Panc1 (cell line): ENCODE measurements at places on chromosomes 5 and 9. TPM values are rescaled to one million over a fixed set of nuclear protein-coding genes. Genes with fewer than 3 reads are reported as not detected.

GRCh38 chr9:17528859-17529258 is 50.0 kb upstream of the SH3GL2 start:
- DNase-seq = no peak

INSYN2B gene
- 0.28 TPM for total RNA-seq

ARL14EPL gene
- total RNA-seq = not detected

GRCh38 chr9:95845751-95846150 is 29.7 kb upstream of the ERCC6L2 start:
- DNase-seq = no peak

DNA sequence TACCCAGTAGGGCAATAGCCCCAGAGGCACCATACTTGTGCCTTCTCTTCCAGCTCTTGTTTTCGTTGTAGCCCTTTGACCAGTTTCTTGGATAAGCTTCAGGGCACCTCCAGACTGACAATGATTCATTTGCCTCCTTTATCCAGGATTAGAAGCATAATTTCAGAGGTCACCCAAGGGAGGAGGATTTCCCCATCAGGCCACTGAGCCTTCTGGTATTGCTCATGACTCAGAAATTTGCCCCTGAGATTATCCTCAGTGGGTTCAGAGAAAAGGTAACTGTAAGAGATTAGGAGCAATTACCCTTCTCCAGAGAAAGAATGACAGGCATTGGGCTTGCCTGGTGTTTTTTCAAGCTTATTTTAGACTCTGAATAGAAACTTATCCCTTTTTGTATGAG is 147.9 kb downstream of the MSX2 start:
- DNase-seq = no peak

DNA sequence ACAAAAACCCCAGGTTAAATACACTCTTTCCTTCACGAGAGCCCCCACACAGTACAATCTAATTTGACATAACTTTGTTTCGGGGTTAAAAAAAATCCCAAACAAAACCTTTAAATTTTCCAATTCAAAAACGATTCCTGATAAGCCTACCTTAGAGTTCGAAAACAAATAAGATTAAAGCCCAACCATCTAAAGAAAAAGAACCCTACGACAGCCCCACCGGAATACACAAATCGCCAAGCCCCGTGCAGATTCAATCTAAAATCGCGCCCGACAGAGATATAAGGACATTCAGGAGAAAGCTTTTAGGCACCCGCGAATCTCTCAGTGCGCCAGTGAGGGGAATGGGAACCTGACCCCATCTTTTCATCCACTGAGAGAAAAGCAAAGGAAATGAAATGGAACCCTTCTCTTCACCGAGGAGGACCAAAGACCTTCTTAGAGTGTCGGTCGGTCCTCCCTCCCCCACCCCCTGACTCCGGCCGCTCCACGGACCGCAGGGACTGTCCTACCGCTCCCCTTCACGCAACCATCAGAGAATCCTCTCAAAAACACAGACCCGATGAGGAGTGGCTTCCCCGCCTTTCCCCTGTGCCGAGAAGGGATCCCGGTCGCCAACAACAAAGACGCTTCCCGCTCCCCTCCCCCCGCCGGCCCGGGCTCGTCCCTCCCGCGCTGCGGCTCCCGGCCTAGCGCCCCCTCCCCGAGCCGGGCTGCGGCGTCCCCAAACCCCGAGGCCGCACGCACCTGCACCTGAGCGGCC is 925 bp downstream of the ABHD17B start:
- no peak for DNase-seq

DNA sequence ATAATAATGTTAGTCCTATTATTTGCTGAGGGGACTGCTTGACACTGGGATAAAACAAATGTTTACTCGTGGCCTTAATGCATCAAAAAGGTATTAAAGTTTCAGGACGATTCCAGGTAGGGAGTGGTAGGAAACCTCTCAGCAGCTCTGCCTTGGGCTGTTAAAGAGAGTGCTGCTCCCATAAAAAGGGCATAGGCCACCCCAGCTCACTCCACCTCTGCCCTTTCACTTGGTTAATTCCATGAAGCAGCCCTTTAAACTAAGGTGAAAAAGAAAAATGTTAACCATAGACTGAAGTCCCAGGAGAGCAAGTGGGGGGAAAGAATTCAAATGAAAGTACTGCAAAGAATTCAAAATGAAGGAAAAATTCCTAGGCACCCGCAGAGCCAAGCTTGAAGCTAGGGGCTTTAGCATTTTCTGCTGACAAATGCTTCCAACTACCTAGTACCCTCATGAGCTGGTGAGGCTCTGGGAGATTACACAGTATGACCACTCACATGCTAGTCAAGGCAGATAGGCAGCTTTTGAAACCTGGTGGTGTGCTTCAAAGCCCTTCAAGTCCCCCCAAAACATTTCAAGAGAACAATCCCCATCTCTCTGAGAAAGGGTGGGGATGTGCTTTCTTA is 8.5 kb downstream of the KLF9 start:
- no peak for DNase-seq

MACROH2A1 gene
- total RNA-seq = 162 TPM

GRCh38 chr9:137945581-137945980 is 68.0 kb downstream of the CACNA1B start:
- DNase-seq = no peak

DNA sequence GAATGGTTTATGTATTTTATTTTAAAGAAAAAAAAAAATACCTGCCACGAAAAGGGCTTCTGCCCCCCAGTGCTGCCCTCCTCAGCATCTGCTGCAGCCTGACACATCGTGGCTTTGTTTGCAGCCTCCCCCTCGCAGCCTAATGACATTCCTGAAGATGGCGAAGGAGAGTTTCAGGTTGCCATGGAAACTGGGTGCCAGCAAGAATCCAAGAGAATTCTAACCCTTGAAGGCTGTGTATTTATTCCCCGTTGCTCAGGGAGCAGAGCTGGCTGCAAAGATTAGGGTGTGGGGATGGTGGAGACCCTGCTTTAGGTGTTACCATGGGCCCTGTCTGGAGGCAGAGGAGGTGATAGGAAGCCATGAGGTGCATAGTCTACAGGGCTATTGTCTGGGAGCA is 126.6 kb downstream of the NSG2 start:
- DNase-seq = no peak

CRB2 gene
- total RNA-seq = 0.05 TPM

TEK gene
- total RNA-seq = not detected

FBP2 gene
- total RNA-seq = not detected

DNA sequence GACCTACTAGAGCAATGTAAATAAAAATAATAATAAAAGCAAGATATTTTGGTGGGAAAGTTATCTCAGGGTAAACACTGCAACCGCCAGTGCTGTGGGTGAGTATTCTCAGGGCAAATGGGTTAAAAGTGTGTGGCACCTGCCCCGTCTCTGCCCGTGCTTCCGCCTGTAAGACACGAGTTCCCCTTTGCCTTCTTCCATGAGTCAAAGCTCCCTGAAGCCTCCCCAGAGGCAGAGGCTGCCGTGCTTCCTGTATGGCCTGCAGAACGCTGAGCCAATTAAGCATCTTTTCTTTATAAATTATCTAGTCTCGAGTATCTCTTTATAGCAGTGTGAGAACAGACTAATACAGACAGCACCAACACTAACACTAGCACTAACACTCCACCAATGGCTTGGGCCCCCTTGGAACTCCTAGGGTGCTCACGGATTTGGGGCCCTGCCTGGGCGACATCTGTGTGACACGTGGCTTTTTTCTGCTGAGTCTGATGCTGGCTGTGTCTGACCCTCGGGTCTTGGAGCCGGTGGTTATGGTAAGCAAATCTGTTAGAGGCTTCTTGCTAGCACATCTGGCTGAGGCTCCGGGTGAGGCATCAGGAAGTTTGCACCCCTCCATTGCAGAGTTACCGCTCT is 10.6 kb downstream of the PLEKHG4B start:
- DNase-seq = no peak

- no peak for DNase-seq
Observed at GRCh38 chr5:107154593-107154992, 516.1 kb downstream of the EFNA5 start.

GHR gene
- 0.05 TPM for total RNA-seq

DNA sequence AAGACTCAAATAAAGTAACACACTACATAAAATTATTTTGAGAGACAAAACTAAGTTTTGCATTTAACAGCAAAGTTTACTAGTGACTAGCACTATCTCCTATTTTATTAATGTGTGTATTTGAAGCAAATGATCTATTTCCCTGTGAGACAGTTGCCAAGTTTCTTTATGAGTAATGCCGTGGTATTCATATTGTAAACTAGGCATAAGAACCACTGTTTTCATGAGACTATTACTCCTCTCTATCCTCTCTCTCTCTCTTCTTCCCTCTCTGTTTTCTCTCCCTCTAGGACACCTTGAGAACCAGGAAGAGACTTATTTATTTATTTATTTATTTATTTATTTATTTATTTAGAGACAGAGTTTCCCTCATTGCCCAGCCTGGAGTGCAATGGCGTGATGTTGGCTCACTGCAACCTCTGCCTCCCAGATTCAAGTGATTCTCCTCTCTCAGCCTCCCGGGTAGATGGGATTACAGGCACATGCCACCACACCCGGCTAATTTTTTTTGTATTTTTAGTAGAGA is 61.1 kb downstream of the MLANA start:
- DNase-seq = no peak

CAAP1 gene
- 7.2 TPM for total RNA-seq

DNA sequence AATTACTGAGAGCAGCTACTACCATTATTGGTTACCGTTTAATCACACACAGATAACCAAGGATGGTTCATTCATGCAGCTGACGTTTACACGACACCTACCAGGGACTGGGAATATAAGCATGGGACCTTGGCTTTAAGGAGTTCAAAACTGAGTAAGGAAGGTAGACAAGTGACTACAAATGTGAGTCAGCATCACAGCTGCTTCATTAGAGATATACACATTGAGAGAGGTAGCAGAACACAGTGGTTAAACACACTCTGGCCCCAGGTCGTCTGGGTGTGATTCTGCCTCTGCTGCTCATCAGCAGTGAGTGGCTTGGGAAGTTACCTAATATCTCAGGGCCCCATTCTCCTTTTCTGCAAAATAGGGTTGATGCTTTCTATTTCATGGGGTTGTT is 268.6 kb downstream of the NR3C1 start:
- no peak for DNase-seq

GRCh38 chr5:157215514-157216167 is 35.0 kb downstream of the ITK start:
- no peak for DNase-seq

- DNase-seq = no peak
Observed at GRCh38 chr9:128683340-128684064, 5.5 kb upstream of the SET start.

DNA sequence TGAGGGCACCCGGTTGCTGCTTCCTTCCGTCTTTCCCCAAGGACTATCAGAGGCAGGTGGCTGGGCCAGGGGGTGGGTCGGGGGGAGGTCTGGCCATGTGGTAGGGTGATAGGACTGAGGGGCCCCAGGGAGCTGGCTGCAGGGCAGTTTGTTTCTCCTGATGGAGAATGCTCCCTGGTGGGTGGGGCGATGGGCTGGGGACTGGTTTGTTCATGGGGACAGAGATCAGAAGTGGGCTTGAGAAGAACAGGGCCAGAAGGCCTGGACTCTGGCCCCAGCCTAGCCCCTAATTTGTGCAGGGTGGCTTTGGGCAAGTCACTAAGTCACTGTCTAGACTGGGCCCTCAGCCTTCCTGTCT is 117.4 kb downstream of the RGS3 start:
- DNase-seq = no peak

HAPLN1 gene
- 0.13 TPM for total RNA-seq

- peak; percentile 51 for DNase-seq
Observed at GRCh38 chr5:174935854-174936474, 211.6 kb downstream of the MSX2 start.

DNA sequence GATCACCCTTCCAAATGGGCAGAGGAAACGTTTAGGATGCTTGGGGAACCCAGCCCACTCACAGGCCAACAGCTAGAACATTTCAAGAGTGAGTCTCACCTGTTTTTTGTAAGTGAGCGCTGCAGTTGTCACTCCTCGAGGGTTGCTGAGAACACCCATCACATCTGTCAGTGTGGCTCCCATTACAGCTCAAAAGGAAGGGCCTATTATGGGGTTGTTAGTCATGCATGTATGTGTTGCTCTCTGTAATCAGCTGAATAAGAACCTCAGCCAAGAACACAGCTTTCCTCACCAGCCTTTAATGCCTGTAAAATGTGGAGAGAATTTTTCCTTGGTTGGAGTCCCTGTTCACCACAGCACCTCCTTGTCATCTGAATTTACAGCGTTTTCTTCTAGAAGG is 196.3 kb upstream of the KLF4 start:
- no peak for DNase-seq

SMIM33 gene
- total RNA-seq = not detected

IL17B gene
- total RNA-seq = not detected

DNA sequence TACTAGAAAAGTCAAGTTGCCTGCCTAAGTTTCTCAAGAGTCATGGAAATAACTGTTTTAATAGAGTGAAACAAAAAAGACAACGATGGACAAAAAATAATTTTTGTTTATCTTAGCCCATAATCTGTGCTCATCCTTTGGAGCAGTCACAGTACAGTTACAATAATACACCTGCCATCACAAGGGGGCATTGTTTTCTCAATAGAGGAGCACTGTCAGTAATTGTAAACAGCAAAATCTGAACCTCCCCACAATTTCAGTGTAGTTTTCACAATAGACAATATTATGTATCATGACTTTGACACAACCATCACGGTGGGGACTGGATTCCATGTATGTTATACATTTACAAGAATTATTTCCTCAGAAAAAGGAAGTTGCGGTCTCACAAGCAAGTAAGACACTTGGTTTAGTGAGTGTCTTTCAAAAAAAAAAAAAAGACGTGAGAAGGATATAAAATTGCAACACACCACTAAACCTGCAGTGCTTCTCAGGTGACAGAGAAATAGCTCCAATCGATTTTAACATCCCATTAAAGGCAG is 586.3 kb downstream of the PTPRD start:
- no peak for DNase-seq

DNA sequence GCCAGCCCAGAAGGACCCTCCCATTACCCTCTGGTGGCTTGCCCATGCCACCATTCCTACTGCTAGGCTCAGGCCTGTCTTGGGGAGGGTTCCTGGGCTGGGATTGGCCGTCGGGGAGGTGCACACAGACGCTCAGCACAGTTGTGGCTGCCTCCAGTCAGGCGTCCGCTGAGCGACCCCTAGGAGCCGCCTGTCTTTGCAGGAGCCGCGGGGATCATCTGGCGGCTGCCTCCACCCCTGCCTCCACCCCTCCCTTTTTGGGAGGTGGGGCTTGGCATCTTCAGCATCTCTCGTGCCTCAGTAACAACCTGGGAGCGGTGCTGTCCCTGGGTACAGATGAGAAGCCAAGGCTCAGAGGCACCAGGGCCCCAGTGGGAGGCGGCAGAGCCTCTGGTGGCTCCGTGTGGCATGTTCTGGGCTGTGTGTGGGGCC is 39.6 kb downstream of the RXRA start:
- no peak for DNase-seq

GRCh38 chr5:102049517-102049916 is 246.6 kb downstream of the SLCO4C1 start:
- DNase-seq = no peak

OGN gene
- 0.08 TPM for total RNA-seq

EMB gene
- 65.9 TPM for total RNA-seq

DNA sequence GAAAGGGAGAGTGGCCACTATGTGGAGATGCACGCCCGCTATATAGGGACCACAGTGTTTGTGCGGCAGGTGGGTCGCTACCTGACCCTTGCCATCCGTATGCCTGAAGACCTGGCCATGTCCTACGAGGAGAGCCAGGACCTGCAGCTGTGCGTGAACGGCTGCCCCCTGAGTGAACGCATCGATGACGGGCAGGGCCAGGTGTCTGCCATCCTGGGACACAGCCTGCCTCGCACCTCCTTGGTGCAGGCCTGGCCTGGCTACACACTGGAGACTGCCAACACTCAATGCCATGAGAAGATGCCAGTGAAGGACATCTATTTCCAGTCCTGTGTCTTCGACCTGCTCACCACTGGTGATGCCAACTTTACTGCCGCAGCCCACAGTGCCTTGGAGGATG is 19.8 kb downstream of the RGMB start:
- DNase-seq = no peak

- no peak for DNase-seq
Observed at GRCh38 chr9:71670121-71670520, 98.2 kb downstream of the CEMIP2 start.
